CD8-positive, alpha-beta T cell (primary cell): ENCODE measurements at places on chromosomes 11 and 22.

DNA sequence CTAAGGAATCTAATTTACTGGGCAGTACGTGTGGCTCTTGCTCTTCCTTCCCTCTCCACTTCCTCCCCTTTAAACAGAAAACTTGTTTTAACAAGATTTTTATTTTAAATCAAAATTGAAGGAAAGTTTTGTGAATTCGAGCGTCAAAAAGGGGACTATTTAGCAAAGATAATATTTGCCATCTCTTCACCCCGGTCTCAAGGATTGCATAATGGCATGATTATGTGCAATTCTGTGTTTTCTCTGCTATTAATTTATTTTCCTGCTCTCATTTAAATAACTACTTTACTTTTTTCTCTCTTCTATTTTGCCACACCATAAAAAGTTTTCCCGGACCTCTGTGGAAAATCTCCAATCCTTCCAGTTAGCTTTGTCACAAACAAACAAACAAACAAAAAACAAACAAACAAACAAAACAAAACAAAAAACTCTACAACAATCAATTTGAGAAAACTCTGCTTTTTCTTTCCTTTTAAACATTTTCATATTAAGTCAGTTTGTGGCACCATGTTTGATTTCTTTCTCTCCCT, 10.2 kb upstream of the PAX6 start:
- DNase-seq, result no peak

GRCh38 chr11:124657904-124658303, 15.6 kb downstream of the SIAE start:
- DNase-seq, result no peak

DNA sequence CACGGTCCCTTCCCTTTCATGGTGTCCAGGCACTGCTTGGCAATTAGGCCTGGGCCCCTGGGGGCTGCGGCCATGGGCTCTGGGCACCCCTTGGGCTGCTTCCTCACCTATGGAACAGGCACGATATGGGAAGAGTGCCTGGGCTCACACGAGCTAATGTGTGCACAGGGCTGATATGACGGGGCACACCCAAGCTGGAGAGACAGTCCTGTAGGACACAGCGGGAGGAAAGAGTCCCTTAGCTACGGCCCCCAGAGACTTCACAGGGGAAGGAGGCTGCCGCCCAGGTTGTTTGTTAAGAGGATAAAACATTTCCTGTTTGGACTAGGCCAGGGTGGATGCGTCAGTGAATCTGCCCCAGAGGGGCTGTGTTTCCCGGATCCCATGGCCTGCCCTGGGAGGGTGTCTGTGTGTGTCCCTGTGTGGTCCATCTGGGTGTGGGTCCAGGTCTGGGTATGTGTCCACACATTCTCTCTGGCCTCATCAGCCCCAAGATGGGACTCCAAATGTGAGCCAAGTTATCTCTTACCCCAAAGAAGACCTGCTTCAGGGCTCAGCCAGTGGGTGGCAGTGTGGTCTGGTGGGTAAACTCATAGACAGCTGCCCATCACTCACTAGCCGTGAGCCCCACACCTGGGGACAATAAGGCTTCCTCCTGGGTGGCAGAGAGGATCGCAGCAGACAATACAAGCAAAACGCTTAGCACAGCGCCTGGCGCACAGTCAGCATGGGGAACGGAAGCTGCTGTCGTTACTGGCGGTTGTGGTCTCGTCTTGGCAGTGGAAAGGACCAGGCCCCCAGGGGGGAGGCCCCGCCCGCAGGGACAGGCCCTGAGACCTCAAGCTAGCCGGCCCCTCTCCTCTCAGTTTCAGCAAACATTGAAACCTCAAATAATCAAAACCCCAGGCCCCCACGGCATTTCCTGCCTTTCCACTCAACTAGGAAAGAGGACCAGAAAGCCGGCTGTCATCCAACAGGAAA, 3.2 kb upstream of the EMID1 start:
- DNase-seq, result peak; percentile 69

DNA sequence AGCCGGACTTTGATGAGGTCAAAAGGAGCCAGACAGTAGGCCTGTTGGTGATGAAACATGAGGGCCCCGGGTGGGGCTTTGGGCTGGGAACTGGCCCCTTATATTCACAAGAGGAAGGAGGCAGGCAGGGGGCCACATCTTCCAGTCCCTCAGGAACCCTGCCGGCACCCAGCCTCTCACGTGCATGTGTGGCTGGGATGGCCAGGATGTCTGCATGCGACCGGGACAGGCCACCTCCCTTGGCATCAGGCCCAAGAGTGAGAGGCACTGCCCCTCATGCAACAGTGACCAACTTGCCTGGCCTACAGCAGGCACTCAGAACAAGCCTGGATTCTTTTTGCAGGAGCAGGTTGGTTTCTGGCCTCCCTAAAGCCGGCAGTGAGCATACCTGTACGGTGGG, 5.4 kb downstream of the SLC25A45 start:
- DNase-seq, result no peak

- DNase-seq, result no peak
Observed at GRCh38 chr11:125381499-125382044, 114.5 kb downstream of the FEZ1 start.

DNA sequence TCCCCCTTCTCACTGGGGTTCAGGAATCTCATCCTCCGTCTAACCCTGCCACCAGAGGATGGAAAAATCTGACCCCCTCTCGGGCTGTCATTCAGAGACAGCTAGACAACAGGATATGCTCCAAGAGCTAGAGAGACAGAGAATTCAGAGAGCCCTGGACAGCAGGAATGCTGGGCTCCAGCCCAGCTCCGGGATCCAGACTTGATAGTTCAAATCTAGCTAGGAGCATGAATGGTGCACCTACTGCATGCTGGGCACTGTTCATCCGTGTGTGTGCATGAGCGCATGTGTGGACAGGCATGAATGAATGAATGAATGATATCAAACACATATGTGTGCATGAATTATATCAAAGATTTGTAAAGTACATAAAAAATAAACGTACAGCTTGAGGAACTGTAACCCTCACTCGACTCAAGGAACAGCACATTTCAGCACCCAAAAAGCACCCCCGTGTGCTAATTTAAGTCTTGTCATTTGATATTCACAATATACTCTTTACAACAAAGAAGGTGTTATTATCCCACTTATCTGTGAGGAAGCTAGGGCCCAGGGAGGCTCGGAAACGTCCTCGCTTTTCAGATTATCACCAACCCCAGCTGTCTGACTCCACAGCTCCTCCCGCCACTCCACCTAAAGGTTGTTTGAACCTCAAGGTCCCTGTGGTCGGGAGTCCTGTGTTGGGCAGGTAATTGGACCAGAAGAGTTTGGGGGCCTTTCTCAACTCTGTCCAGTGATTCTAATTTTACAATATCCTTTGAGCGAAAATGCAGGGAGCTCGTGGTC, 640 bp upstream of the VSIG10L2 start:
- DNase-seq, result no peak

DNA sequence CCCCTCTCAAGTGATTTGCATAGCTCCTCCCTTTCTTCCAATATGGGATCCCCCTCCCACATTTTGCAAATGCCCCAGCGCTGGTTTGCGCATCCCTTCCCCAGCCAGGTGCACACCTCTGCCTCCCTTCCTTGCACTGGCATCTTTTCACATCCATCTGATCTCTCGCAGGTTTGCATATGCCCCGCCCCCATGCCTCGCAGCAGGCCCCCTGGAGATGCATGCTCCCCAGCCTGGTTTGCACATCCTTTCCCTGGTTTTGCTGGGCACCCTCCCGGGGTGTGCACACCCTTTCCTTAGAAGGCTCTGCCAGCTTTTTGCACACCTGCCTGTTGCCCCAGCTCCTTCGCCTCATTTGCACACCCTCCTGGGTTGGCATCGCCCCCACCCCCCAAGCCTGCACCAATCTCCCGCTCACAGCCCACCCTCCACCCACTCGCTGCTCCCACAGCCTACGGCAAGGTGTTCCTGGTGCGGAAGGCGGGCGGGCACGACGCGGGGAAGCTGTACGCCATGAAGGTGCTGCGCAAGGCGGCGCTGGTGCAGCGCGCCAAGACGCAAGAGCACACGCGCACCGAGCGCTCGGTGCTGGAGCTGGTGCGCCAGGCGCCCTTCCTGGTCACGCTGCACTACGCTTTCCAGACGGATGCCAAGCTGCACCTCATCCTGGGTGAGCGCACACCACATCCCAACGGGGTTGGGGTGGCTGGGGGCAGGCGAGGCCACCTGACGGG, 917 bp downstream of the RPS6KA4 start:
- peak; percentile 54 for DNase-seq

DNA sequence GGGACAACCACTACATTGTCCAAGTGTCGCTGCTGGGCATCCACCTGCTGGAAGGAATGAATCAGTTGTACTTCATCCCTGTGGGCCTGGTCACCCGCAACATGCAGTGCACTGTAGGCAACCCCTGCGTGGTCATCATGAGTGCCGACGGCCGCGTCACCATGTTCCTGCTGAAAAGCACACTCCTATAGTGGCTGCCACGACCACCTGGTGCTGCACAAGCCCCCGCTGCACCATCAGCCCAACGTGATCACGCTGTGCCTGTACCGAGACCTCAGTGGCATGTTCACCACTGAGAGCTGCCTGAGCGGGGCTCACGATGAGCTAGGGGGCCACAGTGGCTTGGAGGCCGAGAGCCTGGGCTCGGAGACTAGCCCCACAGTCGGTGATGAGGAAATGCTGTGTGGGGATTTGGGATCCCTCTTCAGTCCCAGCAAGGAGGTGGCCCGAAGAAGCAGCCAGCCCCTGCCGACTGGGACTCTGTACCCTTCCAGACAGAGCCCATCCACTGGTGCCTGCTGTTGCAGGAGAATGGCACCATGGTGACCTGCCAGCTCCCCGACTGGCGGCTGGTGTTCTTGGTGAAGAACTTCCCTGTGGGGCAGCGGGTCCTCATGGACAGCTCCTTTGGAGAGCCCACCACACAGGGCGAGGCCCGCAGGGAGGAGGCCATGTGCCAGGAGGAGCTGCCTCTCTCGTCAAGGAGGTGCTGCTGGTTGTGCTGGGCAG, 15.7 kb upstream of the SLC5A4 start:
- no peak for DNase-seq

DNA sequence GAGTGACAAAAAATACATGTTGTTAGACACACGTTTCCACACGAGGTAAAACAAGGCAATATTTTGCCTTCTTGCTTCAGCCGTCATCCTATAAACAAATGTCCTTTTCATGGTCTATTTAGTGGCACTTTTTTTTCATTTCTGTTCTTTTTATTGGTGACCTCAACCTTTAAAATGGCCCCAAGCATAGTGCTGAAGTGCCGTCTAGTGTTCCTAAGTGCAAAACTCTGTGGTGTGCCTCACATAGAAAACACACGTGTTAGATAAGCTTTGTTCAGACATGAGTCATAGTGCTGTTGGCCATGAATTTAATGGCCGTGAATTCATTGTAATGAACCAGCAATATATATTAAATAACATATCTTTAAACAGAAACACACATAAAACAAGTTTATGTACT, 15.6 kb downstream of the OVCH2 start:
- no peak for DNase-seq

- DNase-seq, result no peak
Observed at GRCh38 chr11:99513368-99513767, 492.6 kb downstream of the CNTN5 start.

DNA sequence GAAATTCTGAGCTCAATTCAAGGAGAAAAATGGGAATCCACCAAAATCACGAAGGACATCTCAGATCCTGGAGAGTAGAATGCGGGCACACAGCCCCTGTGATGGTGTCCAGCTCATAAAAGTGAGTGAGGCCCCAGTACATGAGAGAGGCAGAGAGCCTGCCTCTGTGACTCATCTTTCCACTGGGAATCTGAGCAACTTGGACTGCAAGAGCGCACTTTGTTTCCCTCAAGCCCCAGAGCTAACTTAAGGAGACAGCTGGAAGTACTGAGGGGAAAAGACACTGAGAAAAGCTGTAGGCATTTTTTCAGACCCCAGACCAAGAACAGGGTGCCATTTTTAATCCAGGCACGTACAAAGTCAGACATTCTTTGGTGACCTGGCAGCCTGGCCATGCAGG, 273.7 kb downstream of the C11orf87 start:
- DNase-seq, result no peak

DNA sequence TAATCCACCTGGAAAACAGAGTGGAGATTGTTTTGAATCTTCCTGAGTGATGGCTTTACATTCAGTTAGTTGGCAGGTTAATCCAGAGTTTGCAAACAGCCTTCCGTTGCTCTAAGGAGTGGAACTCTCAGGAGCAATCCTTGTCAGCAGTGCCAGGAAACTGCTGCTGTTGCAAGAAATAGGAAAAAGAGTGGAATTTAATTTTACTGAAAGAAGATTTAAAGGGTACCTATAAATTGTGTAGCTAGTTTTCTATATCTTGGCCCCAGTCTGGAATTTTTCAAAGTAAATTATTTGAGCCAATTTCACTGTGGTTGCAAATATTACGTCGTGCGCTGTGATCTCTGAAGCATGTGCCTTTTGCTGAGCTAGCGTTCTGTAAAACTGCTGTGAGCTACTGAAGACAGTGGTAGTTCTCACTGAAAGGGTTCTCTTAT, 55.5 kb upstream of the SLC5A12 start:
- no peak for DNase-seq

DNA sequence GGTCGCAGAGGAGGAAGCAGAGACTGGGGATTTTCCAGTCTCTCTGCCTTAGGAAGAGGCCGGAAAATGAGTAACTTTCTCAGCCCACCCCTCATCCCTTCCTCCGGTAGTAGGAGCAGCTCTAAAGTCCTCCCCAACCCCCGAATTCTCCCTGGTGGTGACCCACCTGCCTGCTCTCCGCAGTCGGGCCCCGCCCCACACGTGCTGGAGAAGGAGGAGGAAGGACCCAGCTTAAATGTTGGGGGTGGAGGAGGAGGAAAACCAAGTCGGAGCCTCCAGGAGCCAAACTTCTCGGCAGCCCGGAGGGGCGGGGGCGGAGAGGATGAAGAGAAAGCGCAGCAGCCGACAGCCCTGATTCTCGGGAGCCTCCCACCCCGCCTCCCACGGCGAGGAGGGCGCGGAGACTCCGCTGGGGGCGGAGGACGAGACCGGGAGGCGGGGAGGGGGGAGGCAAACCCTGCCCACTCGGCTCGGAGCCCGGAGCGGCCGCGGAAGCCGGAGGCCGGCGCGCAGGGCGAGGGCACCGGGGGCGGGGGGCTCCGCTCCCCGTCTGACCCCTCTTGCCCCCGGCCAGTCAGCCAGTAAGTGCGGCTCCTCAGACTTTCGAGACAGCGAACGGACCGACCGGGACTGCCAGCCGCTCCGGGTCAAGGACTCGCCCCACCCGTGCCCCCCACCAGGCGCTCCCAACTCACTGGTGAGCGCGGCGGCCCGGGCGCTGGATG, at the start of gene TPBGL:
TPBGL (plus strand) TSS at position 464 of the 725 bp plus-strand sequence. CDS start 276 bp downstream, outside the sequence.
- no peak for DNase-seq

GRCh38 chr11:66720223-66720898, 8.7 kb downstream of the SPTBN2 start:
- DNase-seq, result peak; percentile 33
